Fibroblast of lung (primary cell): ENCODE measurements at places on chromosomes 5 and 9. TPM values are rescaled to one million over a fixed set of nuclear protein-coding genes. Genes with fewer than 3 reads are reported as not detected.

DNA sequence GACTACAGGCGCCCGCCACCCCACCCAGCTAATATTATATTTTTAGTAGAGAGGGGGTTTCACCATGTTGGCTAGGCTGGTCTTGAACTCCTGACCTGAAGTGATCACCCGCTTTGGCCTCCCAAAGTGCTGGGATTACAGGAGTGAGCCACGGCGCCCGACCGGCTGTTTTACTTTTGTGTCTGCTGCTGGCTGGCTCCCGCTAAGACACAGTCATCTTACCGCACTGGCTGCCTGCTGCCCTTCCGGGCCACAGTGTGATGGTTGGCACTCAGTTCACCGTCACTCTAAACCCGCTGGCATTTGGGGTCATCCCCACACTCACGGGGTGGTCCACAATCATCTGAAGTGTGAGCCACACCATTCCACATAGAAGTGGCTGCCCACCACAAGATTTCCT is 93.7 kb downstream of the WDR41 start:
- DNase-seq = no peak

Gene PCDHB6
- polyA plus RNA-seq = 0.07 and 0.42 TPM in 2 replicates

DNA sequence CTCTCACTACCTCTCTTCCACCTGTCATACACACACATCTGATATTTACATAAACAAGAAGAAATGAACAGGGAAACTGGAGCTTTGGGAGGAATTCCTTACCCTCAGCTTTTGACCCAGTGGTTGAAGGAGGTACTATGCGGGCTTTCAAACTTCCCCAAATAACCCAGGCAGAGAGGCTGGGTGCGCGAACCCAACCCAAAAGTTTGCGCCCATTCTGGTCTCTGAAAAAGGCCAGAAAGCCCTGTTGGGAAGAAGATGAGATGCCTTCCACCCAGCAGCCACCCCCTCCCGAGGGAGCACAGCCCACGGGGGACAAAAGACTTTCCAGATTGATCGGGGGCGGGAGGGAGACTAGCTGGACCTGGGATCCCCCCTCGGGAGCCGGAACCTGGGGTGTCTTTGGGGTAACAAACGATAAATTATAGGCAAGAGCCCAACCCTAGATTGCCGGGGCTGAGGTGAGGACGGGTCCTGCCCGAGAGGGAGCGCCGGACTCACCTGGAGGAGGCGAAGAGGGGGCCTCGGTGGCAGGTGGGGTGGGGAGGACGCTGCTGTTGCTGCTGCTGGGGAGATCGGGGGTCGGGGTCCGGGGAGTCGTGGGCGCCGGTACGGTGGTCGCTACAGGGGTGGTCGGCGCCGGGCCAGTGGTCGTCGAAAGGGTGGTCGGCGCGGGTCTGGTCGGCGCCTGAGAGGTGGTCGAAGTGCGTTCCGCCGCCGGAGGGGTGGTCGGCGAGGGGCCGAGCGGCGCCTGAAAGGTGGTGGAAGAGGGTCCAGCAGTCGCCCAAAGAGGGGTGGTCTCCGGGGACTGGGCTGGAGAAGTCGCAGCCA is 798 bp downstream of the MEGF9 start:
- DNase-seq = no peak

GRCh38 chr5:91390268-91390667 is 7.2 kb upstream of the ARRDC3 start:
- no peak for DNase-seq

- DNase-seq = no peak
These were observed 519.2 kb downstream of the RASEF start for GRCh38 chr9:82543726-82544125.

GRCh38 chr5:40383749-40384651 is 295.7 kb upstream of the PTGER4 start:
- peak; percentile 58 for DNase-seq

DNA sequence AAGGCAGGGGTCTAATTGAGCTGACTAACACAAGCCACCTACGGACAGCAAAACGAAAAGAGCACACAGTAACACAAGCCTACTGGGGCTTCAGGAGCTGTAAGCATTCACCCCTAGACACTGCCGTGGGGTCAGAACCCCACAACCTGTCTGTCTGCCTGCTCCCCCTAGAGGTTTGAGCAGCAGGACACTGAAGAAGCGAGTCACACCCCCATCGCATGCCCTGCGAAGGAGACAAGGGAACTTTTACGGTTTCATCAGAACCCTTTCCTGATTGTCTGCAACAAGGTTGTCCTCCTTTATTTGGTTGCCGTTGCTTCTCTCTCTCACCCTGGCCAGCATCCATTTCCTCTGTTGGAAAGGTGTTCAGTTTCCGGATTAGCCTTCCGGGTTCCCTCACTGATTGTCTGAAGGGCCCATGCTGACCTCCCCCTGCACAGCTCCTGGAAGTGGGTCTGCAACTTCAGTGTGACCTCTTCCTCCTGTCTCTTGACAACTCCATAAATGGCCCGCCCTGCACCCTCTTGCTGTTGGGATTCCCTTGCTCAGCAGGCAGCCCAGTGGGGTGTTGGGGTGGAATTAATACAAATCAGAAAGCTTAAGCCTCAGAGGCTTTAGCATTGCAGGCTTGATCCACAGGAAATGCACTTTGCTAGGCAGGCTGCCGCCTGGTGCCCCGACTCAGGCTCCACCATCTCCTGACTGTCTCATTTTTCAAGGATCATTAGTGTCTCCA is 258.9 kb upstream of the TLE4 start:
- DNase-seq = no peak

DNA sequence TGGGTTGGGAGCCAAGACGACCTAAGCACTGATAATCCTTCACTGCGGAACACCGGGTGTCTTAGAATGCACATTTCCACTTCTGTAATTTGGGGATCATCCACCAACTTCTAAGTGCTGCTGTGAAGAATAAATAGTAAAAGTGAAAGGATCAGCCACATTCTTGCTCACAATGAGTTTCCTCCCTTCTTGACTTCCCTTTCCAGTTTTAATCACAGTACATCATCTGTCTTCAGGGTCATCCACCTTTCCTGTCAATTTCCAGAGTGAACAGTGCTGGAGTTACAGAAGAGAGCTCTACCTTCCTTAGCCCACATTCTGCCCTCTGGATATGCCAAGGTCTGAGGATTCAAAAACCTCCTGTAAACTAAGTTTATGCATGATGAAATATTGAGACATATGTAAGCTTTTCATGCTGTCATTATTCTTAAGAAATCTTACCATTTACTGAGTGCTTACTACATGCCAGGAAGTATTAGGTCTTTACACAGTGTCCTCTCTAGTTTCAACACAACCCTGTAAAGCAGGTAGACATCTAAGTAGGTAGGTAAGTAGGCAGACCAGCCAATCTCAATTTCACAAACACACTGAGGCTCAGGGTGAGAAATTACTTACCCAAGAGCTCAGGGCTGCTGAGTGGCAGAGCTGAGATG is 105.2 kb downstream of the CDK5RAP2 start:
- peak; percentile 60 for DNase-seq

DNA sequence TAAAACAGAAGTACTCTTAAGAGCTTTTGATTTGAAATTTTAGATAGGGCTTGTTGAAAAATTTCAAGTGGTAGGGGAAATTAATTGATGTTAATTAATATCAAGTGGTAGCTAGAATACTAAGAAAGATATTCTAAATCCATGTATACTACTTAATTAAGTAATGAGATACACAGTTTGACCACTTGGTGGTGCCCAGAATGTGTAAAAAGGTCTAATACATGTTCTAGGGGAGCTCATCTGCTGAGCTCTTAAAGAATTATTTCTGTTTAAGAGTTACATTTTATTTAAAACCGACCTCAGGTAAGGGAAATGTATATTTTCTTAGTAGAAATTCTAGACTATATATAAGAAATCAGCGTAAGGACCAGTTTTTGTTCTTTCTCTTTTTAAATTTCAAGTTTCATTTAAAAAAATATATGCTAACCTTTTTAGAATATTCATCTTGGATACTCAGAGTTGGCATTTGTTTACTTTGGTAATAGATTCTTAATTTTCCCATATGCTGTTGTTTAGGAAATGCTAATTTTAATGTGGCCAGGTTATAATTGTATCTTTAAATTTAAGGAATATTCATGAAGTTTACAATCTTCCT is 61.5 kb downstream of the LNPEP start:
- DNase-seq = peak; percentile 58

- DNase-seq = no peak
These were observed 31.9 kb downstream of the IPPK start for GRCh38 chr9:92637886-92638620.

Gene PCDHGB7
- 11.3 and 15.3 TPM in 2 replicates for polyA plus RNA-seq

GRCh38 chr9:33148367-33149014 is 18.6 kb downstream of the B4GALT1 start:
- no peak for DNase-seq

DNA sequence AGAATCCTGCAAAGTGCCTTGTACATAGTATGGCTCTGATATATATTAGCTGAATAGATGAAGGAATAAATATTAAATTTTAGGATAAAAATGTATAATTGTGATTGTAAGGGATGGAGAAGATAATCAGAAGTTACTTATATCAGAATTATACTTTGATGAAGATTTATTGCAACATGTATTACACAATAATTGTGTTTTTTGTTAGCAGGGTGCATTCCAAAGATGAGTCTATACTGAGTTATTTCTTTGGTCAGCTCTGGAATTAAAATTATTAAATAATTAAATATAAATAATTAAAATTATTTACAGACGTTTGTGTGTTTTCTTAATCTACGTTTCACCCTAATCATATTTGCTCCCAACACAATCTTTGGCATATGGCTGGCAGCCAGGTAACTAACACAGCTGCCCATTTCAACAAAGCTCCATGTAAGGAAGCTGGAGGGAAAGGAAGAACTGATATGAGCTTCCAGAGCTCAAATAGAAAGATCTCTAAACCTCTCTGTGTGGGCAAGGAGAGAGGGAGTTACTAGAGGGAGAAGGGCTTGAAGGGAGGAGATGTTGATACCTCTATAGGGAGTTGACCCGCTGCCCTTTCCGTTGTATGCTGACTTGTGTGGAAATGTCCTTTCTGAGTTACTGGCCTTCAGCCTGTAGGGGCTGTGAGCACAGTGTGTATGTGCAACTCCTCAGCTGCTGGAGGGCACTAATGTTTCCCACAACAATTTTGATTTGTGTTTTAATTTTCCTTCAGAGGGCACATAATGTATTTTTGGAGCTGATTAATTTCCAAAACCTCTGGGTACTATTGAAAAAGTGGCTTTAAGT is 403.4 kb downstream of the MAN2A1 start:
- peak; percentile 15 for DNase-seq

- DNase-seq = no peak
These were observed 658.4 kb downstream of the EFNA5 start for GRCh38 chr5:107012371-107012770.

Gene DPYSL3
- polyA plus RNA-seq = 52.4 and 158 TPM in 2 replicates

DNA sequence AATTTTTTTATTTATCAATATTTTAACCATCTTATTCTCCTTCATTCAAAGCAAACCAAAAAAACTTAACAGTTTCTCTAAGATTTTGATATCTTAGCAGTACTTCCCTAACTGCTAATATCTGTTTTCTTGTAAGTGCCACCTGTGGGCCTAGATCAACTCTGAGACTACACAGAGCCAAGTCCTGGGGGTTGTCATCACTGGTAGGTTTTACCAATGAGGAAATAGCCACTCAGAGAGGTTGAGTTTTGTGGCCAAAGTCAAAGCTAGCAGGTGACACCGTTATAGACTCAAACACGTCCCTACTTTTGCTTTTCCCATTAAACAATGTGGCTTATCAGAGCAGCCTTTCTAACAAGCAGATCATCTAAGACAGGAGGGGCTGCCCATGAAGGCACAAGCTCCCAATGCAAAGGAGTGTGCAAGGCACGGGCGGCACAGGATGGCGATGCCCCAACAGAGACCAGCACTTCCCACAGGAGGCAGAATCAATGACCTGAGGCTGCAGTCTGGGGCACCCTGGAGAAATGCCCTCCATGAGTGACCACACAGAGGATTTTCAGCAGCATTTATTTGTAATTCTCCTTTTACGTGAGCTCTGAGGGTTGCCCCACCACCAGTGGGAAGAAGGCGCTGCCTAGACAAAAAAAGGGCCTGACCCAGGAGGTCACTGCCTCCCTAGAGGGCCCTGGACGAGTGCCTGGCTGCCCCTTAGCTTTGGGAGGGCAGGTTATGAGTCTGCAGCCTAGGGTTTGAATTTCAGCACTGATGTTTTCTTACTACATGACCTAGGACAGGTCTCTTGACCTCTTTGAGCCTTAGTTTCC is 7.4 kb downstream of the TBC1D2 start:
- DNase-seq = no peak

GRCh38 chr5:56382896-56383295 is 149.8 kb upstream of the ANKRD55 start:
- DNase-seq = no peak

DNA sequence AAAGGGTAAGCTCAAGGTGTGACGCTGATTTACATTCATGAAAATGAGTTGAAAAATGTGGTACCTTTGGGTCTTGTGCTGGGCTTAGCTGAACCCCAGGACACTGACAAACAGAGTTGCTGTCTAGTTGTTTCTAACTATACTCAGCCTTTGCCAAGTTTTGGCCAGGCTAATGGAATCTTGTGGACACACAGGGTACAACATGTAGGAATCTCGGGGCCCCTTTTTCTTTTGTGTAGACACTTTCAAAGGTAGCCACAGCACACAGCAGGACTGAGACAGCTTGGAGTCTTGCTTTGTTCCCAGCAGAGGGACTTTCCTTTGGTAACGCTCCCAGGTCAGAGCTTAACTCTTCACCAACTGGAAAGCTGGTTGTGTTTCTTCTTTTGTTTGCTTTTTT is 7.8 kb downstream of the LIX1 start:
- DNase-seq = no peak

- DNase-seq = no peak
These were observed 59.5 kb downstream of the TMEM174 start for GRCh38 chr5:73232266-73233041.

Gene SLC35A4
- 79.2 and 111 TPM in 2 replicates for polyA plus RNA-seq

Gene TSSK1B
- not detected in 2 replicates for polyA plus RNA-seq

- no peak for DNase-seq
These were observed 254.2 kb downstream of the SAXO1 start for GRCh38 chr9:18778846-18779245.

DNA sequence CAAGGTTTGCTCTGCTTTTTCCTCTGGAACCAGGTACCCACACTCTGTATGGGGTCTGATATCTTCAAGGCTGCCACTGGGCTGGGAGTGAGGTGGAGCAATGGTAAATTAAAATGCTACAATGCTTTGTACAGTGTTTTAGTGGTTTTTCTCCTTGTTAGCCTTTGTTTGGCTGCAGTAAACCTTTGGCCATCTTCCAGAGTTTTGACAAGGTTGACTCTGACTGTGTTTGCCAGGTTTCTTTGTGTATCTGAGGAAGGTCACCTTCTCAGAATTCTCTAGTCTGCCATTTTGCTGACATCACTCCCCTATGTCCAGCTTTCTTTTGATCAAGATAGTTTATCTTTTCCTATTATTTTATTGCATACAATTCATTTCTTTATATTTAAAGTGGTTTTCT is 11.2 kb downstream of the SPATA31D1 start:
- no peak for DNase-seq

Gene CDH18
- 0.16 and 0.40 TPM in 2 replicates for polyA plus RNA-seq

DNA sequence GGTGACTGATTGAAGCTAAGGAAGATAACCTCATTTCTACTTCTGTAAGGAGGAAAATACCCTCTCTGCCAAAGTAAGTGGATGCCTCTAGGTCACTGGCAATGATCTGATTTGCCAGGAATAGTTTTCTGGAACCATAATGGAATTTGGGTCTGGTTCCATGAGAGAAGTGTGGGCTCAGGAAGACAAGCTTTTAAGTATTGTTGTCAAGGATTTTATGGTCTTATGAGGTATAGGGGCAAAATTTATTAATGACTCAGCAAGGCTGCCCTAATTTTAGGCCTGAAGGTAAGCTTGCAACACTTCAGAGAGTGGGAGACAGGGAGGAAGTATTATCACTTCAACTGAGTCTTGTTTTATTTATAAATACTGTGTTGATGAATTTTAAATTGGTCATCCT is 322.6 kb upstream of the ACTBL2 start:
- peak; percentile 40 for DNase-seq

Gene BRINP1
- polyA plus RNA-seq = 0.02 and 0.06 TPM in 2 replicates
